ENCODE measurements at places on chromosomes 2 and 18. TPM values are rescaled to one million over a fixed set of nuclear protein-coding genes. Genes with fewer than 3 reads are reported as not detected.

DNA sequence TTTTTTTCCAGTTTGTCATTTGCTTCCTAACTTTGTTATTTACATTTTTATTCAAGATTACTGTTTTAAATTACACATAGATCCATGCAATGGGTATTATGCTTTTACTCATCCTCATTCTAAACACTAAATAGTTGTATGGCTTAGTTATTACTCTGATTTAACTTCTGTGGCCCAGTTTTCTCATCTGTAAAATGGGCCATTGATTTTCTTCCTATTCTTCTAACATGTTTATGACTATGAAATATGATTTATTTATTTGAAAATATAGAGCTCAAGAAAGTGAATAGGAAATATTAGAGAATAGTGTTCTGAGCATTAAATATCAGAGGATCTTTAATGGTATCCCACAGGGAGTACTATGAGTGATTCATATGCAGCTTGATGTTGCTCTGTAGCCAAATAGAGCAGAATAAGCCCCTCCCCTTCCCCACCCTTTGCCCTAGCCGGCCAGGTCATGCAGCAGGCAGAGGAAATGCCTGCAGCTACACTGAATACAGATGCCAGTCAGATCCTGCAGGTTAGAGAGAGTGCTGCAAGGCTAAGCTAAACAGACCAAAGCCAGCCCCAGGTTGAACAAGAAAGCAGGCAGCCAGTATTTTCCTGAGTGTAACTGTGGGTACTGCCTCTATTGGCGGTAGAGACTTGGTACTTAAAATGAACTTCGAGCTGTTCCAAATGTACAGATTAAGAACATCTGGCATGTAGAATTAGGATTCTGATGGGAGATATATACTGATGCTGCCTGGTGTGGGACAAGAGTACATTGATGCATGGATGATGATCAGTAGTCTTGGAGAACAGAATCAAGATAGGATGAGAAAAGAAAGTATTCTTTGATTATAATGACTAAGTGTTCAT is 11.7 kb upstream of the ACYP2 start:
- H3K27ac ChIP-seq: no peak overlapping the region
- no peaks in the 10 kb centered on the region for H3K36me3 ChIP-seq
- no peaks in the 10 kb centered on the region for H3K27me3 ChIP-seq
- H3K4me1 ChIP-seq: peaks cover 4% of the 10 kb centered on the region

DNA sequence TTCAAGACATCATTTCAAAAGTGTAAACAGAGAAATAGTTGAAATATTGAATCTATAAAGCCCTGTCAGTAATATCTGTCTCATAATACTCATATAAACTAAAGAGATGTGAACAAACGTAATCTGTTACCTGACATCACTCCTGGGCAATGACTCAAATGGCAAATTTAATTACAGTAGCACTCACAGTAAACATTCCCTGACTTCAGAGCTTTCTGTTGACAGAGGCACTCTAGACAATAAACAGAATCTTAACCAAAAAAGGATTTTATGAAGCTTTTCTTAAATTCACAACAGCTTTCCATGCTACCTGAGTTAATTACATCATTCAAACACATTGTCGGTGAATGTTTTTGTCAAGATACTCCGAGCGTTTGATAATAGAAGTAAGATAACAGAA is 128.1 kb upstream of the PDE1A start:
- H3K36me3 ChIP-seq: no peaks in the 10 kb centered on the region
- H3K27ac ChIP-seq: no peak overlapping the region
- no peaks in the 10 kb centered on the region for H3K27me3 ChIP-seq
- no peak for DNase-seq
- H3K4me3 ChIP-seq: no peak overlapping the region

The CXCR1 gene
- 0.24 TPM for total RNA-seq

The IL36G gene
- 0.24 TPM for total RNA-seq

- no peaks in the 10 kb centered on the region for H3K27me3 ChIP-seq
- peaks cover 31% of the 10 kb centered on the region for H3K36me3 ChIP-seq
- H3K4me1 ChIP-seq: peaks cover 3% of the 10 kb centered on the region
- H3K27ac ChIP-seq: no peak overlapping the region
- no peak overlapping the region for H3K4me3 ChIP-seq
Observed at GRCh38 chr2:24073816-24074215, 2.3 kb downstream of the SF3B6 start.

The DSG4 gene
- total RNA-seq: under 0.01 TPM

GRCh38 chr2:20657522-20658235 is 6.8 kb upstream of the HS1BP3 start:
- no peak for DNase-seq
- no peaks in the 10 kb centered on the region for H3K36me3 ChIP-seq
- no peak overlapping the region for H3K27ac ChIP-seq
- H3K27me3 ChIP-seq: peaks cover 45% of the 10 kb centered on the region
- no peaks in the 10 kb centered on the region for H3K4me1 ChIP-seq

- peaks cover 41% of the 10 kb centered on the region for H3K27me3 ChIP-seq
- peaks cover 13% of the 10 kb centered on the region for H3K4me1 ChIP-seq
- DNase-seq: no peak
- H3K4me3 ChIP-seq: peak overlapping the region; percentile 70
- H3K36me3 ChIP-seq: no peaks in the 10 kb centered on the region
- peak overlapping the region; percentile 89 for H3K27ac ChIP-seq
Observed at GRCh38 chr2:45649858-45650811, 1.3 kb upstream of the PRKCE start.

GRCh38 chr2:25119263-25119662 is 49.1 kb downstream of the POMC start:
- DNase-seq: no peak
- H3K27me3 ChIP-seq: no peaks in the 10 kb centered on the region
- H3K4me3 ChIP-seq: no peak overlapping the region
- no peaks in the 10 kb centered on the region for H3K36me3 ChIP-seq

The SPATA3 gene
- not detected for total RNA-seq

The LGALSL gene
- 1.7 TPM for total RNA-seq

The EHBP1 gene
- 19.5 TPM for total RNA-seq
